ENCODE measurements at places on chromosomes 11 and 22.

GRCh38 chr11:11370255-11370961, 17.4 kb upstream of the CSNK2A3 start:
- no peak for DNase-seq

DNA sequence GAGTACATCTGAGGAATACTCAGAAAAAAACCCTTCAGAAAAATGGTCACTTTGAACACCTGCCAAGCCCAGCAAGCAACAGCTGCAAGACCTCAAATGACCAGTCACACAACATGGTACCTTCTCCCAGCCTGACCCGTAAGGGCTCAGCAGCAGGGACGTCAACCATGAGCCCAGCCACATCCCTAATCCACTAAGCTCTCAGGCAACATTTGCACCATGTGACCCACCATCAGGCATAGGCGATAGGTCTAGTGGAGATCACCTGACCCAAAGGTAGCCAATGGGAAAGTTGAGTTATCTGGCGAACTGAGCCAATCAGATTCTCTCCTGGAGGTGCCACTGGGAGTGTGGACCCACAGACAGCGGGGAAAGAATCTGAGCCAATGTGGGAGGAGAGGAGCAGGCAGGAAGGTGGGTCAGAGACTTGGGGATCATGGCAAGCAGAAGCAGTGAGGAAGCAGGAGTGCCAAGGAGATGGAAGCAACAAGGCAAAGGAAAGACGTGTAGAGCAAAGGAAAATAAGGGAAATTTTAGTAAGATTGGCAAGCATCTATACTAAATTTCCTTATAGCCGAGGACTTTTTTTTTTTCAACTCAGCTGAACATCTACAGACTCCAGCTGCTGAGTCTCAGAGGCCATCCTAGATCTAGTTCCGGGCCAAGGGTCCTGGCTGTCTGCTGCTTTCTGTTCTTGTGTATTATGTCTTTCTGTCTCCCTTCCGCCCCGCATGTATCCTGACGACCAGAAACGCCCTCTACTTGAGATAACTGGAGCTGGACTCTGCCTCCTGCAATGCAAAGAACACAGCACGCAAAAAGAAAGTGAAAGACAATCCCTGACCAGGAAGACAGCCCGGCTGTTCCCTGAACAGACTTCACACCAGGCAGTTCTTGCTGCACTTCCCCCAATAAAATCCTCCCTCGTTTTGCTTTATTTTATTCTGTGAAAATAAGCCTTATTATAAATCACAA, 11.0 kb upstream of the PLAAT2 start:
- no peak for DNase-seq

DNA sequence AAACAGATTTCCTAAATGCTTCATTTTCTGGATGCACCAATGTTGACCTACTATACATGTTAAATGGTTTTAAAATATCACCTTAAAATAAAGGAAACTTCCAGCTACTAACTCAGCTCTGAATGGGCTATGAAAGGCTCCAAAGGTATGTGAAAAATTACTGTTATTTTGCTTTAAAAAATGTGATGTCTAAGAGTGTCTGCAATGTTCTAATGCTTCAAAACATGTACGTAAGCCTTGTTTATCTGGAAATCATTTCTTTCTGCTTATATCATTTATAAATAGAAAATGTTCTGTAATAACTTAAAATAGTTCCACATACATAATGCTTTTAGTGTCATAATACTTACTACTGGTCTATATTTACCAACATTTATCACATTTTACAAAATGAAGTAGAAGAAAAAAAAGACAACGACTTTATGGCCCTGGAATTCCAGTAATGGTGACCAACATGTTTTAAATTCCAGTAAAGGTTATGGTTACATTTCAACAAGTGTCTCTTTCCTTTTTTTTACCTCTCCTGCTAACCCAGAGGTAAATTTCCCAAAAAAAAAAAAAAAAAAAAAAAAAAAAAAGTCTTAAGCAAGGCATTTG, 2.5 kb downstream of the BDNF start:
- DNase-seq = no peak

- no peak for DNase-seq
These were observed 27.7 kb downstream of the OR6Q1 start for GRCh38 chr11:58058276-58059006.

- DNase-seq = no peak
These were observed 18.1 kb downstream of the TOM1 start for GRCh38 chr22:35317680-35318290.

Data from GM12892 (cell line).